Activated T-cell treated with anti-CD3 and anti-CD28 coated beads for 24 hours (primary cell): ENCODE measurements at places on chromosomes 13 and 19.
A peak's percentile ranks its signal among the peaks of the same experiment; 100 is the strongest.

- DNase-seq, result peak; percentile 13
Observed at GRCh38 chr13:48265217-48265815, 32.3 kb downstream of the ITM2B start.

- DNase-seq, result no peak
Observed at GRCh38 chr19:44752123-44752815, 3.8 kb downstream of the BCL3 start.

DNA sequence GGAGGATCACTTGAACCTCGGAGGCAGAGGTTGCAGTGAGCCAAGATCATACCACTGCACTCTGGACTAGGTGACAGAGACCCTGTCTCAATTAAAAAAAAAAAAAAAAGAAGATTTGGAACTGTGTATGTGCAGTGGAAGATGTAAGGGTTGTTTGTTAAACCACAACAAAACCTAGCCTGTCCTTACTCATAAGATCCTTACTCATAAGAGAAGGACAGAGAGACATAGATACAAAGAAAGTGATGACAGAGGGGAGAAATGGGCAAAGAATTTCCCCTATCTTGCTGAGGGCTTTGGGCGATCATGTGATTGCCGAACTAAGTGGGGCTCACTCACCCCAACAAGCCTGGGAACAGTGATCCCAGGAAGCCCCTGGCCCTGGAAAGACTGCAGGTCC is 7.9 kb downstream of the ITPKC start:
- no peak for DNase-seq

- DNase-seq, result no peak
Observed at GRCh38 chr19:7326105-7326877, 22.4 kb upstream of the ARHGEF18 start.

DNA sequence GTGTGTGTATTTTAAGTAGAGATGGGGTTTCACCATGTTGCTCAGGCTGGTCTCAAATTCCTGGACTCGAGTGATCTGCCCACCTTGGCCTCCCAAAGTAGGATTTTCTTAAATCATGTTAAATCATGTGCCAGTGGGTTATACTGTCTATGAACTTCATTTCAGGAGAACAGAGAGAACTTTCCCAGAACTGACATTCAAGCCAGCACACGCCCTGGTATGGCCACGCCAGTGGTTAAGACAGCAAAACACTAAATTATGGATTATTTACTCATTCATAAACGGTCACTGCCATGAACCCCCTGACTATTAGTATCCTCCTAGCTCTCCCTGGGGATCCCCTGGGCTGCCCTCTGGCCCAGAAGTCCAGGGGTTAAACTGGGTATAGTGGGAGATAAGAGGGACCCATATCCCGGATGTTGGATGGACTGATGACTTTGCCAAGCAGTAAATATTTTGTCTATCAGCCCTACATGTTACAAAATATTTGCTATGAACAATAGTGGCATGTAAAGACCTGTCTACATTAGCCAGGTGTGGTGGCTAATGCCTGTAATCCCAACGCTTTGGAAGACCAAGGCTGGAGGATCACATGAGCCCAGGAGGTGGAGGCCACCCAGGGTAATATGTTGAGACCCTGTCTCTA is 16.1 kb upstream of the STRN4 start:
- DNase-seq, result no peak
